ENCODE measurements at places on chromosomes 6 and 20.

GRCh38 chr6:40308533-40309306, 278.4 kb downstream of the LRFN2 start:
- DNase-seq: peak; percentile 92
- peaks cover 5% of the 10 kb centered on the region for H3K4me1 ChIP-seq
- no peak overlapping the region for H3K27ac ChIP-seq

DNA sequence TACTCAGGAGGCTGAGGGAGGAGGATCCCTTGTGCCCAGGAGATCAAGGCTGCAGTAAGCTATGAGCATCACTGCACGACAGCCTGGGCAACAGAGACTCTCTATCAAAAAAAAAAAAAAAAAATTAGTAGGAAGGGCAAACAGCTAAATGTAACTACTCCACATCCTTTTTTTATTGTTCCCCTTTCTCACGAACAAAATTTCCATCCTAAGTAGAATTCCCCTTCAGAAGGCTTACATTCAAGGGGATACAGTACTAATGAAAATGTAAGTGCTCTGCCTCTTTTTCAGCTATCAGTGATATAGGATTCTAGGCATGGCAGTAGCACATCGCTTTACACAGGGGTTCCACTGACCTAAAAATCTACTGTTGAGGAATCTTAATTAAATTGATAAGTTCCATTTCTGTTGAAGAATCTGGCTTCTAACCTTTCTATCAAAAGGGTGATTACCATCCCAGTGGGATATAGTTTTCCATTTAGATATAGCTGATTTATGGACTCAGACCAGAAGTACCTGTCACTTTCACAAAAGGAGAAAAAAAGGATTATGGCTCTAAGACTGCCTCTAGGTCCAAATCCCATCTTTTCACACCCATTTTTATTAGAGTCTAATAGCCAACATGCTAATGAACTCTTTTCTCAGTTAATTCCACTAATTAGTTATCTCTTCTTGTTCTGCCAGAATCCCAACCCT, 2.6 kb downstream of the B4GALT5 start:
- H3K4me1 ChIP-seq: peaks cover 59% of the 10 kb centered on the region
- H3K36me3 ChIP-seq: peaks cover 6% of the 10 kb centered on the region
- no peak overlapping the region for H3K27ac ChIP-seq
- no peaks in the 10 kb centered on the region for H3K27me3 ChIP-seq
- H3K4me3 ChIP-seq: peak overlapping the region; percentile 97

DNA sequence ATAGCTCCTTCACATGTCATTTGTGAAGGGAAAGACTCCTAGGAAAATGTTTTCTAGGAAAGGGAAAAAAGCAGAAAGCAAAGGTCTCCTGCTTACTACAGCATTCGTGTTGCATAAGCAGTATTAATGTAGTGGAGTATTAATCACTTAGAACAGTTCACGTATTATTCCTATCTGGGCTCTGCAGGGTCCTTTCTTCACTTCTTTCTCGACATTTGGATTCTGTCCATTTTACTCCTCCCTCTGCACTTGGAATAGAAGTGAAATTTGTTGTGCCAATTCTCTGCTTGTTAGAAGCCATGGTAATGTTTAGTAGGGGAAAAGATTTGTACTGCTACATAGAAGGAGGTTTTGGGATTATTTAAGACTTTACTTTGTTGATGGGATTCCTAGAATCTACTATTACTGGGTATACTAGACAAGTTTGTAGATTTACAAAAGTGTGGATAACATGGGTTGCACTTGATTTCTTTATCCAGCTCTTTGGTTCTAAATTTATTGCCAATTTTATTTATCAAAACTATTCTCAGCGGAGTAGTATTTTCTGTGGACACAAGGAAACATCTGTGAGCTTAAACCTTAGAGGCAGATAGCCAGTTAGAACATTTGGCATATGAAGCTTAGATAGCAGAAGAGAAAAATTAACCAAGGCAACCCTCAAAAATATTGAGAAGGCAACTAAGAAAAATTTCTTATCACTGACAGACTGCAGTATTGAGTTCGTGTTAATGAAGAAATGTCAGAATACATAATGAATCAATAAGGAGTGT, 108.4 kb upstream of the ESR1 start:
- H3K36me3 ChIP-seq: no peaks in the 10 kb centered on the region
- peaks cover 6% of the 10 kb centered on the region for H3K27me3 ChIP-seq
- H3K4me1 ChIP-seq: no peaks in the 10 kb centered on the region
- H3K4me3 ChIP-seq: no peak overlapping the region
- no peak for DNase-seq

- no peaks in the 10 kb centered on the region for H3K27me3 ChIP-seq
- H3K4me1 ChIP-seq: peaks cover 36% of the 10 kb centered on the region
- H3K36me3 ChIP-seq: peaks cover 32% of the 10 kb centered on the region
- peak; percentile 55 for DNase-seq
- H3K4me3 ChIP-seq: no peak overlapping the region
- H3K27ac ChIP-seq: no peak overlapping the region
Measured at GRCh38 chr6:83055366-83055964, 10.2 kb downstream of the UBE3D start.

- no peak overlapping the region for H3K27ac ChIP-seq
- no peak overlapping the region for H3K4me3 ChIP-seq
- no peaks in the 10 kb centered on the region for H3K36me3 ChIP-seq
- H3K4me1 ChIP-seq: no peaks in the 10 kb centered on the region
- H3K27me3 ChIP-seq: peaks cover 5% of the 10 kb centered on the region
Measured at GRCh38 chr6:152399399-152399798, 237.8 kb downstream of the SYNE1 start.

DNA sequence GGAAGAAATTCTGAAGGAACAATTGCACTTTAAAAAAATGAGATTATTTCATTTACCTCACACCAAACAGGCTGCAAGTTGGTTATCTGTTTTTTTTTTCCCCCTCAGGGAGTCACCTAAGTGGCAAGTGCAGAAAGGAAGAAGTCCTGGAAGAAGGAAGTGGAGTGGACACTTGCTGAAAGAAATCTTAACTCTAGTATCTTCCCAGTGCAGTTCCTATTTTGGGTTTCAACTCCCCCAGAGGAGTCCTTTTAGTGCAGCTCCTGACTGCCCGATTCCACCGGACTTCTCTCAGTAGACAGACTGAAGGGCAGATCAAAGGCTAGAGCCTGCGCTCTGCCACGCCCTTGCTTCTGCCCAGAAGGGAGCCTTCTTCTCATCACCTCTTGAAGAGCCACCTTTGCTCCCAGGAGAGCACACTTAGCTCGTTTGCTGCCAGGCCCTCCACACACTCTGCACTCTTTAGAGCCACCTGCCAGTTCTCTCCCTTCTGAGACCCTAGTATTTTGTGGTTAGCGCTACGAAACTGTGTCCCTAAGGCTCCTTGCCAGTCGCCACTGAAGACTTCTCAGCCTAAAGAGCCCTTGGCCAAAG, 4.9 kb downstream of the MTCL3 start:
- peaks cover 16% of the 10 kb centered on the region for H3K36me3 ChIP-seq
- H3K27ac ChIP-seq: no peak overlapping the region
- H3K4me1 ChIP-seq: peaks cover 45% of the 10 kb centered on the region

DNA sequence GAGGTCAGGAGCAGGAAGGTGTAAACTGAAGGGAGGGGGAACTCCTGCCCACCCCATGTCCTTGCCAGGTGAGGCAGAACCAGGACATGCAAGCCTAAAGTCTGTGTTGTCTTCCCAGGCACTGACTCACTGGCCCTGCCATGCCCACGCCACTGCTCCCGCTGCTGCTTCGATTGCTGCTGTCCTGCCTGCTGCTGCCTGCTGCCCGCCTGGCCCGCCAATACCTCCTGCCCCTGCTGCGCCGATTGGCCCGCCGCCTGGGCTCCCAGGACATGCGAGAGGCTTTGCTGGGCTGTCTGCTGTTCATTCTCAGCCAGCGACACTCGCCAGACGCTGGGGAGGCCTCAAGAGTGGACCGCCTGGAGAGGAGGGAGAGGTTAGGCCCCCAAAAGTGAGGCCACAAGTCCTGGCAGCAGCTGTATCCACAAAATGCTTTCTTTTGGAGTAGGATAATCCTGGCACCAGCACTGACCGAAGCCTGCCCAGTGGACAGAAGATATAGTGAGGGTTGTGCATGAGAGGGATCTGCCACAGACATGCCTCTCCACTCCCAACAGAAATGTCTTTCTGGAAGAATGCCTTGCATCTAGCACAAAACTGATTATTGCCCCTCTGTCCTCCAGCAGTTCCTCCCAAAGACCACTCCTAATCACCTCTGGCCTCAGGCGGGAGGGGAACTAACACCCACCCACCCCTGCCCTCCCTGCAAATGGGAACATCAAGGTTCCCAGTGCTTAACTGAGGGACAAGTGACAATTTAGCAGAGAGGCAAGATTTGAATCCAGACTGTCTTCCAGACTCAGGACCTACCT, 812 bp downstream of the MYMX start:
- peaks cover 37% of the 10 kb centered on the region for H3K4me1 ChIP-seq
- no peaks in the 10 kb centered on the region for H3K36me3 ChIP-seq
- H3K27ac ChIP-seq: no peak overlapping the region

DNA sequence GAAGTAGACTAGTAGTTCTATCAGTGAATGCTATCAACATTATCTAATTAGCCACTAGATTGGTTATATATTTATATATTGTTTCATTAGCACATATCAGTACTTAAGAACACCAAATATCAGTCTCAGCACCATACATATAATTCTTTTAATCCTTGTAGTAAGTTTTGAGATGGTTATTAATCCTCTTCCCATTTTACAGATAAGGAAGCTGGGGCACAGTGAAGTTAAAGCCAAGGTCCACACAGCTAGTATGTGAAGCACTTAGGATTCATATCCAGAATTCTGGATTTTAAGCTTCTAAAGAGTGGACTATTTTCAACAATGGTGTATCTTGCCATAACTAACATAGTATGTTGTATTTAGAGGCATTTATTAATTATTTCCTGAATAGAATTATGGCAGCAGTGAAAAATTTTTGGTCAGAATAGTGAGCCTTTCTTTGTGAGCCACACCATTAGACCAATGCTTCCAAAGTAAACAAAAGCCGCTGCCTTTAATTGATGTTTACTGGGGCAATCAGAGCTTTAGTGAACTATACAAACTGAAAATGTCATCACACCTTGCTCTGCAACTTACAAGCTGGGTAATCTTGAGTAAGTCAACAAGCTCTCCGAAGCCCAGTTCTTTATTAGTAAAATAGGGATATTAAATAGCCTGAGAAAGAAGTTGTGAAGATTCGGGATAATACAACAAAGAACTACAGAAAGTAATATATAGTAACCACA, 41.9 kb upstream of the HBS1L start:
- peaks cover 8% of the 10 kb centered on the region for H3K27me3 ChIP-seq
- H3K4me1 ChIP-seq: no peaks in the 10 kb centered on the region
- DNase-seq: no peak
- no peak overlapping the region for H3K4me3 ChIP-seq

GRCh38 chr6:31547727-31548543, 527 bp downstream of the NFKBIL1 start:
- peaks cover 3% of the 10 kb centered on the region for H3K27me3 ChIP-seq
- peaks cover 30% of the 10 kb centered on the region for H3K36me3 ChIP-seq
- H3K4me3 ChIP-seq: peak overlapping the region; percentile 83

DNA sequence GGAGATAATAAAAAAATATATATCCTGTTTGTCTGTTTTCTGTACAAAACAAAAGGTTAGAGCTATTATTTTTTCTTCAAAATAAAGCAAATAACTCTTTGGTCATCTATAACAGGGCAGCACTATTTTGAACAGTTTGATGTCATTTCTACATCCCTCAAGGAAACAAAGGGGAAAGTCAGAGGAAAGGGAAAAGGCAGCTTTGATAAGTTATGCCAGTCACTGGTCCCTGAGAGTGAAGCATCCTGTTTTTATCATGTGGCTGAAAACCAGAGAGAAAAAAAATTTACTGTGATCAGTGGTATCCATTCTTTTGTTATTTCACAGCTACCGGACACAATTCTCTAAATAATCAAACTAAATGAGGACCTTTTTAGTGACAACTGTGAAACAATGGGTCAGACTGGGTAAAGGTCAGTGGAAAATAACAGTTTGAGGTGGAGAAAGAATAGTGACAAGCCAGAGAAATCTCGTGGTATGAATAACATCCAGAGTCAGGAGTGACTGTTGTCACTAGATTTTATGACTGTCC, 356.0 kb downstream of the HDGFL1 start:
- H3K36me3 ChIP-seq: no peaks in the 10 kb centered on the region
- no peaks in the 10 kb centered on the region for H3K27me3 ChIP-seq
- H3K4me3 ChIP-seq: no peak overlapping the region
- H3K27ac ChIP-seq: no peak overlapping the region
- no peak for DNase-seq
- peaks cover 68% of the 10 kb centered on the region for H3K4me1 ChIP-seq

DNA sequence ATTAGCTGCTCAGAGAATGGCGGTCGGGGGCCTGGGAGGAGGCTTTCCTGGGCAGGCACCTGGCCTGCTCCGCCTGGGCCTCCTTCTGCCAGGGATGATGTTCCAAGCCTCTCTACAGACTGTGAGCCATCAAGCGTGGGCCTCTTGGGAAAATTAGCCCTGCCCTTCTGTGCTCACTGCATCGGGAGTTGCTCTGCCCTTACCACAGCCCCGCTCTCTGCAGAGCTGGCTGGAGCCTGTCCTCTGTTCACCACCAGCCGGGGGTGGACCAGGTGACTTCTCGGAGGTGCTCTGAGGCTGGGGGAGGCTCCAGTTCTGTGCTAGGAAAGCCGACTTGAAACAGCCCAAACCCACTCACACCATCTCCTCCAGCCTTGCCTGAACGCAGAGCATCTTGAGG, 24.2 kb downstream of the MDGA1 start:
- peaks cover 27% of the 10 kb centered on the region for H3K27me3 ChIP-seq
- H3K36me3 ChIP-seq: no peaks in the 10 kb centered on the region
- no peak overlapping the region for H3K27ac ChIP-seq
- DNase-seq: no peak
- H3K4me3 ChIP-seq: no peak overlapping the region

Measured in nephron progenitor cell (in vitro differentiated cells).